ENCODE measurements at places on chromosomes 1 and 21.

DNA sequence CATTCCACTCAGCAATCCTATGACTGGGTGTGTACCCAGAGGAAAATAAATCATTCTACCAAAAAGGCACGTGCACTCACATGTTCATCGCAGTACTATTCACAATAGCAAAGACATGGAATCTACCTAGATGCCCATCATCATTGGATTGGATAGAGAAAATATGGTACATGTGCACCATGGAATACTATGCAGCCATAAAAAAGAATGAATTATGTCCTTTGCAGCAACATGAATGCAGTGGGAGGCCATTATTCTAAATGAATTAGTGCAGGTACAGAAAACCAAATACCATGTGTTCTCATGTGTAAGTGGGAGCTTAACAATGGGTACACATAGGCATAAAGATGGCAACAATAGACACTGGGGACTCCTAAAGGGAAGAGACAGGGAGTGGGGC lies 39.9 kb upstream of the SLC35F3 start:
- DNase-seq, result no peak

- DNase-seq, result no peak
These were observed 33.3 kb downstream of the RCC2 start for GRCh38 chr1:17405898-17406759.

DNA sequence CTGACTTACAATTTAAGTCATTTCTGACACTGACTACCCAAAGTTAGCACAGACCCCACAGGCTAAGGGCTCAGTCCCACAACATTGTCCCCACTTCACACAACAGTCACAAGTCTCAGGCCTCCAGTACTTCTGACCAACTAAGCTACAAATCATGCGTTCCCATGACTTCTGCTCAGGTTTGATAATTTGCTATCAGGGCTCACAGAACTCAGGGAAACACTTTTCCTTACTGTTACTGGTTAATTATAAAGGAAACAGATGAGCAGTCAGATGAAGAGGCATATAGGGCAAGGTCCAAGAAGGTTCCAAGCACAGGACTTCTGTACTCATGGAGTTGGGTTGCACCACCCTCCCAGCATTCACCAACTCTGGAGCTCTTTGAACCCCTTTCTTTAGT lies 151.2 kb upstream of the TNR start:
- DNase-seq, result no peak

- no peak for DNase-seq
These were observed 8.0 kb downstream of the SMIM12 start for GRCh38 chr1:34851431-34852105.

- DNase-seq, result no peak
These were observed 15.6 kb downstream of the TNNT2 start for GRCh38 chr1:201361652-201362504.

- no peak for DNase-seq
These were observed 9.4 kb downstream of the CR1L start for GRCh38 chr1:207654320-207654719.

- no peak for DNase-seq
These were observed 27.2 kb upstream of the CLIC4 start for GRCh38 chr1:24717887-24718650.

- DNase-seq, result no peak
These were observed 70.5 kb upstream of the MCOLN3 start for GRCh38 chr1:85118751-85119150.

DNA sequence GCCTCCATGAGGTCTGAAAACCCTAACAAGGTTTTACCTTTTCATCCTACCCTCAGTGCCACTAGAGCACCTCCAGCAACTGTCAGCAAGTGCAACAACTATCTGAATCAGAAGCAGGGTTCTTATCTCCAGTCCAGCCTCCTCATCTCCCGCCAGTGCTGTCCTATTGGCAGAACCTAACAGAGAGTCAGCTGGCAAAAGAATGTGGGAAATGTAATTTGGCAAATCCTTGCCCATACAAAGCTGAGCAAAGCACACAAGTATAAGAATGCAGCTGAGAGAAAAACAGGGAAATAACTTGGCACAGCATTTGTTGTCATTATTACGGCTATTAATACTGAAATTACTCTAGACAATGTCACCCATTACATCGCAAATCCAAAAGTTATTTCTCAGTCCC lies 124.2 kb downstream of the ATP6V1G3 start:
- no peak for DNase-seq

DNA sequence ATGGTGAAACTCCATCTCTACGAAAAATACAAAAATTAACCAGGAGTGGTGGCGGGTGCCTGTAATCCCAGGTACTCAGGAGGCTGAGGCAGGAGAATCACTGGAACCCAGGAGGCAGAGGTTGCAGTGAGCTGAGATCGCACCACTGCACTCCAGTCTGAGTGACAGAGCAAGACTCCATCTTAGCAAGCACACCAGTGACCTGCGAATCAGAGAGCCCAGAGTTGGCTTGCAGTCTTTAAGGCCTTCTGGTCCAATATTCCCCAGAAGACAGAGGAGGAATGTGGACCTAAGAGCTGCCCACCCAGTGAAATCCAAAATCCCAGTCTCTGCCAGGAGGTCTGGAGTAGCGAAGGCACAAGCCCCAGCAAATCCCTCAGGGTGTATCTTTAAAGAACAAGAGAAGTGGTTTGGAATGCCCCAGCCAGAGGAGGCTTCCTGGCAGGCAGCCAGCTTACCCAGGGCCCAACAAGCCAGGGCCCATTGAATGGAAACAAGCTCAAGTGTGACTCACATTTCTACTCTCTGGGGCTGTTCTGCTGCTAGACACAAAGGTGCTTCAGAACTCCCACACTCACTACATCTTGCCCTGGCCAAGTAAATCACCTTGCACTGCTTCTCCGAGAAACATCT lies 23.9 kb downstream of the GPR161 start:
- DNase-seq, result peak; percentile 66

All from DMS 273 treated with DMSO at 0.1 percent for 48 hours (cell line).